ENCODE measurements at places on chromosomes 4 and X.

DNA sequence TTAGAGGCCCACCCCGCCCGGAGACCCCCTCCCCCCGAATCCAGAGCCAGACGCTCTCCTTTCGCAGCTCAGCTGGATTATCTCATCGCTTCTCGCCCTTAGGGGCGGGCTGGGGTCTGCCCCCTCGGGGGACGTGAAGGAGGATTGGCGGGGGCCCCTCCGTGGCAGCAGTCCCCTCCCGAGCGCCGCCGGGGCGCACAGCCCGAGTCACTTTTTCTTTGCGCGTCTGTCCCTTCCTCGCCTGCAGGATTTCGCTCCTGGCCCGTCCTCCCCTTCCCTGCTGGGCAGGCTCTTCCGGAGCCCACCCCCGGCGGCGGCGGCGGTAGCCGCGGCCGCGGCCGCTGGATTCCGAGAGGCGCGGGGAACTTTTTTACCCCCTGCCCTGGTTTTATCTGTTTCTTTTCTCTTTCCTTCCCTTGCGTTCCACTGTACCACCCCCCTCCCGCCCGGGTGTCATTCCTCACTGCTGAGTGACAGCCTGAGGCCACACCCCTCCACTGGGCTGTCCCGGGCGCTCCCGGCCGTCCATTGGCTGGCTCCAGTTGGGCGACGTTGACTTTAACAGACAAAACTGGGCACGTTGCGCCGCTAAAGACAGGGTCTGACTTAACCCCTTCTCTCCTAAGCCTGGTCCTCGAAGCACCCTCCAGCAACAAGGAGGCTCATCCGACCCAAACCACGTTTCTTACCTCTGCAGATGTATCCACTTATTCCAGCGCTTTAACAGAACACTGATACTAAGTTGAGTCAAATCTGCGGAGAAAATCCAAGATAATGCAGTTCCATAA lies 492 bp upstream of the NKX3-2 start:
- DNase-seq: no peak

DNA sequence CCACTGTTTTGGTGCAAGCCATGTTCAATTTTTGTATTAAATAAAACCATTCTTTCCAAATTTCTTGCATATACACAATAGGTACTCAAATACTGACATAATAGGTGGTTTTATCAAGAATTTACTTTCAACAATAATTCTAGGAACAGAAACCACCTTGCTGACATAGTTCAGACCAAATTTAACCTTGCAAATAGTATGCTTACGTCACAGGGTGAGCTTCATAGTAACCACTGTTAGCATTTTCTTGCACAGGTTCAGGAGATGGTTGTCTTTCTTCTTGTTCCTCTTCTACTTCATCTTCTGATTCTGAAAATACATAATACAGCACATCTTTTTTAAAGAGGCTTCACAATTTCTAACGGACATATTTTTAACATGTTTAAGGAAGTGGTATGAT lies 17.6 kb downstream of the G3BP2 start:
- no peak for DNase-seq

GRCh38 chr4:119683518-119683917 lies 54.9 kb upstream of the PDE5A start:
- no peak for DNase-seq

GRCh38 chr4:15162046-15162445 lies 159.8 kb downstream of the CPEB2 start:
- DNase-seq: no peak

DNA sequence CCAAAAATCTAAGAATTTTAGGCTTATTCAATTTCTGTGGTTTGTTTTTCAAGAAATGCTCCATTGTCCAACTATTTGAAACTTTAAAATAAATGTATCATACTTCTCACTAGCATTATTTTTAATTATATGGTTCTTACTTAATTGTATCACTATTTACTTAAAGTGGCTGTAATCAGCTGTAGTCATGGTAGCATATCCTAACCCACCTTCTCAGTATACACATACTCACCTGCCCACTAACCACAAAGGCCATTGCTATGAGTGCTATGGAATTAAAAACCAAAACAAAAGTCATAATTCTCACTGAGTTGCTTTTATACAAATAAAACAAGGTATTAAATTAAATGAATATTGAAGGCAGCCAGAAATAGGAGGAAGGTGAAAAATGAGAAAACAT lies 5.0 kb downstream of the FBXO8 start:
- DNase-seq: no peak

- no peak for DNase-seq
Measured at GRCh38 chrX:64205441-64205734, at the start of gene AMER1. Gene AMER1, minus strand, starts transcription at chrX:64205708. Its CDS starts 12,422 bp downstream, at chrX:64193286.

DNA sequence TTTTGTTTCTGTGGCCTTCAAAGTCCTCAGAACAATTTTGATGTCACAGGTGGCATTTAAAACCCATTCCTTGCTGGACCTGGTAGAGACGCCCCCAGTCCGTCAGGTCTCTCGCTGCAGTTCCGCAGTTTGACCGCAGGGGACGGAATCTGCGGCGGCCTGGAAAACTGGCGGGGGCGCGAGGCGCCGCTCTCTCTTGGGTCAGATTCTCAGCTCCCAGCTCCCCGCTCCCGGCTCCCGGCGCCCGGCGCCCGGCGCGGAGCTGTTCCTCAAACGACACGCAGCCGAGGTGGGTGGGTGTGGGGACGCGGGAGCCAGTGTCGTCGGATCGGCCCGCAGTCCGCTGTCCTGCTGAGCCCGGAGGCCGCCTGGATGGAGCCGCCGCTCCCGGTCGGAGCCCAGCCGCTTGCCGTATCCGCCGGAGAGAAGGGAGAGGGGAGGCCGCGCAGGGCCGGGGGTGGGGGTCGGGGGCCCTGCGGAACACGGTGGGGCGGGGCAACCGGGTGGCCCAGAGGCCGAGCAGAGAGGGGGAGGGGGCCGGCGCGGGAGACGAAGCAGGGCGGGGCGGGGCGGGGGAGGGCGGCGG lies at the start of gene OCRL:
Gene OCRL (plus strand): TSS at position 192 of the 586 bp plus-strand sequence. CDS start 181 bp downstream, at position 373.
- DNase-seq: peak; percentile 22

- no peak for DNase-seq
Measured at GRCh38 chrX:71159335-71159734, 14.7 kb downstream of the NLGN3 start.

GRCh38 chrX:21926116-21926515 lies 14.4 kb upstream of the SMS start:
- DNase-seq: no peak

DNA sequence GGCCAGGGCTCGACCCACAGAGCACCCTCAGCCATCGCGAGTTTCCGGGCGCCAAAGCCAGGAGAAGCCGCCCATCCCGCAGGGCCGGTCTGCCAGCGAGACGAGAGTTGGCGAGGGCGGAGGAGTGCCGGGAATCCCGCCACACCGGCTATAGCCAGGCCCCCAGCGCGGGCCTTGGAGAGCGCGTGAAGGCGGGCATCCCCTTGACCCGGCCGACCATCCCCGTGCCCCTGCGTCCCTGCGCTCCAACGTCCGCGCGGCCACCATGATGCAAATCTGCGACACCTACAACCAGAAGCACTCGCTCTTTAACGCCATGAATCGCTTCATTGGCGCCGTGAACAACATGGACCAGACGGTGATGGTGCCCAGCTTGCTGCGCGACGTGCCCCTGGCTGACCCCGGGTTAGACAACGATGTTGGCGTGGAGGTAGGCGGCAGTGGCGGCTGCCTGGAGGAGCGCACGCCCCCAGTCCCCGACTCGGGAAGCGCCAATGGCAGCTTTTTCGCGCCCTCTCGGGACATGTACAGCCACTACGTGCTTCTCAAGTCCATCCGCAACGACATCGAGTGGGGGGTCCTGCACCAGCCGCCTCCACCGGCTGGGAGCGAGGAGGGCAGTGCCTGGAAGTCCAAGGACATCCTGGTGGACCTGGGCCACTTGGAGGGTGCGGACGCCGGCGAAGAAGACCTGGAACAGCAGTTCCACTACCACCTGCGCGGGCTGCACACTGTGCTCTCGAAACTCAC lies 3.6 kb downstream of the MID1IP1 start:
- DNase-seq: no peak

DNA sequence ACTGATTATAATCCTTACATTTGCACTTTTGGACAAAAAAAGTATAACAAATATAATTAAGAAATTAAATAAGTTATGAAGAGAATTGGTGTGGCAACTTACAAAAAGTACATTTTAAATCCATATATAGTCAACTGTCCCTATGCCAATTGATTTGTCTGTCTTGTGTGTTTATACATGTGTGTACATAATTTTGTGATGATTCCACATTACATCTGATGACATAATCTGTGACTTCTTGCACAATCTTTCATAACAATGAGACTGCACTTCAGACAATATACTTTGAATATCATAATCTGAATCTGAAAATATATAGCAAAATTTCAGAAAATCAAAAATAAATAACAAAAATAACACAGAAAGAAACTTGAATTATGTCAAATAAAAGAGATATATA lies 953.4 kb downstream of the FAT4 start:
- DNase-seq: no peak

- DNase-seq: no peak
Measured at GRCh38 chr4:39032218-39033085, at the start of gene TMEM156. Gene TMEM156, minus strand, starts transcription at chr4:39032409. Its CDS starts 96 bp downstream, at chr4:39032313.

GRCh38 chr4:122003335-122003734 lies 51.5 kb upstream of the TRPC3 start:
- DNase-seq: no peak

- no peak for DNase-seq
Measured at GRCh38 chr4:20422398-20422797, 170.7 kb downstream of the SLIT2 start.

DNA sequence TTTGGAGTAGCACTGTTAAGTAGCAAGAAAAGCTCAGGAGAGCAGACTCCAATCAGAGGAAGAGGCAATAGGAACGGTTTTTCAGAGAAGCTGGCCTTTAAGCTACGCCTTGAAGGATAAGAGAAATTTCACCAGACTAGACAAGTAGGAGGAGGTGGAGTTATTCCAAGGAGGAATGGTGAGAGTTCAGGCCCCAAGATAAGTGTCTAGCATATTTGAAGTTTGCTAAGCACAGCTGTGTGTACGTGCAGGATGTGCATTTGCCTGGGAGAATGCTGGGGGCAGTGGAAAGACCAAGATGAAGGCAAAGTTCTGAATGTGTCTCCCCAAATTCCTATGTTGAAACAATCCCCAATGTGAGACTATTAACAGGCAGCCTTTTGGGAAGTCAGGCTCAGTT lies 91.6 kb downstream of the SOWAHB start:
- no peak for DNase-seq

DNA sequence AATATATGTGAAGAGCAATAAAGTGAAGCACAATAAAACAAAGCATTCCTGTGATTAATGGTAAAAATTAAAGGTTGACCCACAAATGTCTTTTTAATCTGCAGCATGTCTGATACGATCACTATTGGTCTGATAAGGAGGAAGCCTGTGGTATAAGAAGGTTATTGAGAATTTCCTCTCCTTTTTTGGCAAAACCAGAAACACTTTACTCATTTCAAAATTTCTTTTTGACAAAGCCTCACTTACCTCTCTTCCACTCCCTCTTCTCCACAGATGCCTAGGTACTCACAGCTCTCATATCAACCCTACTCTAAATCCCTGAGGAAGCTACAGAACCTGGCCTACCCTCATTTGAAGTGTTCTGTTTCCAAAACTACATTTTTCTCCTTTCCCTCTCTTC lies 56.1 kb downstream of the TSPAN5 start:
- no peak for DNase-seq

- no peak for DNase-seq
Measured at GRCh38 chr4:185965426-185966384, 103.3 kb upstream of the TLR3 start.

- DNase-seq: no peak
Measured at GRCh38 chr4:184343502-184344177, 126.0 kb upstream of the ENPP6 start.
